Hindlimb muscle (tissue), 1 donor: ENCODE measurements at places on chromosomes 7 and 10. TPM values are rescaled to one million over a fixed set of nuclear protein-coding genes. Genes with fewer than 3 reads are reported as not detected.

Gene IGF2BP3
- polyA plus RNA-seq, result 27.5 TPM

Gene GIMAP4
- polyA plus RNA-seq, result 18.7 TPM

Gene HEPACAM2
- 0.09 TPM for polyA plus RNA-seq

Gene TMEM130
- 2.7 TPM for polyA plus RNA-seq

Gene HBP1
- 55.4 TPM for polyA plus RNA-seq

Gene SLC18A3
- polyA plus RNA-seq, result not detected

Gene CDC14C
- not detected for polyA plus RNA-seq

DNA sequence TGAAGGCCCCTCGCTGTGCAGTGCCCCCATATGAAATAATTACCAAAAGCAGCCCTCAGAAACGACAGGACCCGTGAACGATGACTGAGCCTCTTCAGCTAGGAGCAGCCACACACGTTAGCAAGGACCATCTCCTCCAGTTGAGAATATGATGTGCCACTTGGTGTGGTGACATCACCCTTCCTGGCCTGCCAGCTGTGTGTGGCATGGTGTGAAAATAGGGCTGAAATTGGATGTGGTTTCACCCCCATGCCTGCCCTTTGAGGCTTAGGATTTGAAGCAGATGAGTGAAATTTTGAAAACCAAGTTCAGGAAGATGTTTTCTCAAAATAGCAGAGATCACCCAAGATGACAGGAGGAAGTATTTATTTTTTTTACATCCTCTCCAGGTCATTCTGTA is 49.1 kb upstream of the BTBD16 start:
- no peak for DNase-seq

- no peak for DNase-seq
Measured at GRCh38 chr7:32243687-32244290, 173.6 kb upstream of the PDE1C start.

- DNase-seq, result no peak
Measured at GRCh38 chr10:75525067-75525466, 93.6 kb downstream of the LRMDA start.

DNA sequence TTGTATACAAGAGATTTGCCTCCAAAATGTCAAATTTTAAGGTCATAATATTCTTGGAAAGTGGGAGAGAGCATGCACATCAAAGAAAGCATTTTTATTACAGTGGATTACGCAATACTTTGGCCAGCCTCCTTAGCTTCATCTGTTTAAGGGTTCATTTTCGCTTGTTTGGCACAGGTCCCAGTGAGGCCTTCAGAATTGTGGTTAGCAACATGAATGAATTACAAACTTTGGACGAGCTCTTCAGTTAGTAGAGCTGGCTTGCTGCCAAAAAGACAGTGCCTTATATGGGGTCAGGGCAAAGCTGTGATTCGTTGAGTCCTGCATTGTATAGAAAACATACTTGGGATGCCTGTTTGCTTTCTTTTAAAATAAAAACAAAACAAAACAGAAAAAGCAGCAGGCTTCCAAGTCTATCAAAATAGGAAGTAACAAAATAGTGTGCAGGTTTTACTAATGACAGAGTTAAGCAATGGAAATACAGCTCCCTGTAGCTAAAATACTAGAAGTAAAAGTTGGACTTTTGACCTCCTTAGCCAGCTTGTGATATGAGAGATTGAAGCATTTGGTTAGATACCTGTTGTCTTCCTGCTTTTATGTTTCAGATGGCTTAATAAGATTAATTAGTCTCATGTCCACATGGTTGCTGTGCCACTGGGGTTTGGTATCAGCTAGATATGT is 190.8 kb downstream of the MLLT10 start:
- DNase-seq, result peak; percentile 95

GRCh38 chr10:60955957-60956425 is 12.0 kb upstream of the RHOBTB1 start:
- DNase-seq, result no peak

DNA sequence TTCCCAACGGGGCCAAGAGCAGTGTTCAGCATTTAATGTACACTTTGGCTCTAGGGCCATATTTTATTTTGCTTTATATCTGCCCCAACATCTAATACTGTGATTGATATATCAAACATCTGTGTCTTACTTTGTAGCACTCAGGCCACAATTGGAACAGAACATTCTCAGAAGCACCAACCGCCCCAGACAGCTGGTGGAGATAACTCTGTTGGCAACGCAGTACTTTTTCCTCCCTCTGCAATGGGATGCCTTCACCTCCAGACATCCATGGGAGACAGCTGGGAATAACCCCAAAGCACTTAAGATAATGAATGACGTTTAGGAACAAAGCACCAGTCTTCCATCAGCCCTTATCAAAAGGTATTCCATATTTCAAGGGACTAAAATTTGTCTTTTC is 57.4 kb downstream of the PIP4K2A start:
- DNase-seq, result no peak

DNA sequence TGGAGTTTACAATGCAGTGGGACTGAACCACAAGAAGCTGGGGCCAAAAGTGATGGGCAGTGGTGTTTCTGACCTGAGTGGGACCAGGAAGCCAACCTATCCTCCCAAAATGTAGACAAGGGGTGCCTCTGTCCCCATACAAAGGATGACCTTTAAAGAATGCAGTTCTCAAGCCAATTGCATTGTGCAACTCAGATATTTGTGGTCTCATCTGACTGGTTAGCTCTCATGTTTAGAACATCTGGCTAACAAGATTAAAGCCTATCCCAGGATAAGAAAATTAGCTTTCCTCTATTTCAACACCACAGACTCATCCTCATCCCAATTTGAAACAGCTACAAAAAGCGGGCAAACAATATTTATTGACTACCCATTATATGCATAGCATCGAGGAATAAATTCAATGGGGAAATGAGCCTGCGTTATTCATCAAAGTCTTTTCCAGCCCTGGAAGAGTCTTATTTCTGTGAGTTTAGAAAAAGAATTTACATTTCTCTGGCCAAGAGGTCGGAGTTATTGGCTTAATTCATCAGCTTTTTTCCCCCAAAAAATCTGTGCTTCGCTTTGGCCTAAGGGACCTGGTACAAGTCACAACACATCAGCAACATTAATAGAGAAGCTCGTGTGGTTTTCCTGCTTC is 26.7 kb downstream of the ELMO1 start:
- DNase-seq, result no peak

DNA sequence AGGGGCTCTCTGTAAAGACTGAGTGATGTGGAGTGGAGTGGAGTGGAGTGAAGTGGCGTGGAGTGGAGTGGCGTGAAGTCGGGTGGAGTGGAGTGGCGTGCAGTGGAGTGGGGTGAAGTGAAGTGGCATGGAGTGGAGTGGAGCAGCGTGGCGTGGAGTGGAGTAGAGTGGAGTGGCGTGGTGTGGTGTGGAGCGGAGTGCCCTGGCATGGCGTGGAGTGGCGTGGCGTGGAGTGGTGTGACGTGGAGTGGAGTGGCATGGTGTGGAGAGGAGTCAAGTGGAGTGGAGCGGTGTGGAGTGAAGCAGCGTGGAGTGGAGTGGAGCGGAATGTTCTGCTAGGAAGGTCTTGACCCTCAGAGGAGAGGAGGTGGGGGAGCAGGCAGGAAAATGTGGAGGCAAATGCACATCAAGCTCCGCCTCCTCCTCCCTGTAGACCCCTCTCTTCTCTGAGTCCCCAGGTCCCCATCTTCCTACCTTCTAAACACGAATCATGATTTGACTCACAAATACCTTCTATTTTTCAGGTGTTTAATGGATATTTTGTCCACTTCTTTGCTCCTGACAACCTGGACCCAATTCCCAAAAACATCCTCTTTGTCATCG is 19.9 kb downstream of the ITIH2 start:
- DNase-seq, result no peak

DNA sequence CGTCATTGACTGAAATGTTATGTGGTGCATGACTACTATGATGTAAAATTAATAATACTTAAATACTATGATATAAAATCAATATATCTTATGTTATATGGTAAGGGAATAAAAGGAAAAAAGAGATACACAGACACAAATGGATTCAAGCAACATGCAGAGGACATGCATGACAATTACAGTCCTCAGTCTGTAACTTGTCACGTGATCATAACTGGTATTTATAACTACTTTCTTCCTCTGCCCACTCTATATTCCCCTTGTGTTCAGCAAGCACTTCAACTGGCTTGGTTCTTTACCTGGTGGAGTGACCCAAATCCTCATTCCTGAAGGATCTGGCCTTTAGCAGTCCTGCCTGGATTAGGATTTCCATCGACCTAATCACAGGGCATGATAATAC is 104.4 kb upstream of the FAM180A start:
- no peak for DNase-seq

DNA sequence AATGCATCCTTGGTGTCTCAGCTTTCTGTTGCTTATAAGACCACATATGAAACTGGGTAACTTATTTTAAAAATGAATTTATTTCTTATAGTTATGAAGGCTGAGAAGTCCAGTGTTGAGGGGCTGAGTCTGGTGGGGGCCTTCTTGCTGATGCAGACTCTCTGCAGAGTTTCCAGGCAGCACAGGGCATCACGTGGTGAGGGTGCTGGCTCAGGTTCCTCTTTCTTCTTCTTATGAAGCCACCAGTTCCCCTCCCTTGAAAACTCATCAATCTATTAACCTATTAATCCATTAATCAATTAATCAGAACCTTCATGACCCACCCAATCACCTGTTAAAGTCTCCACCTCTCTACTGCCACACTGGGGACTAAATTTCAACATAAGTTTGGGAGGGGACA is 595.6 kb upstream of the NRP1 start:
- no peak for DNase-seq

DNA sequence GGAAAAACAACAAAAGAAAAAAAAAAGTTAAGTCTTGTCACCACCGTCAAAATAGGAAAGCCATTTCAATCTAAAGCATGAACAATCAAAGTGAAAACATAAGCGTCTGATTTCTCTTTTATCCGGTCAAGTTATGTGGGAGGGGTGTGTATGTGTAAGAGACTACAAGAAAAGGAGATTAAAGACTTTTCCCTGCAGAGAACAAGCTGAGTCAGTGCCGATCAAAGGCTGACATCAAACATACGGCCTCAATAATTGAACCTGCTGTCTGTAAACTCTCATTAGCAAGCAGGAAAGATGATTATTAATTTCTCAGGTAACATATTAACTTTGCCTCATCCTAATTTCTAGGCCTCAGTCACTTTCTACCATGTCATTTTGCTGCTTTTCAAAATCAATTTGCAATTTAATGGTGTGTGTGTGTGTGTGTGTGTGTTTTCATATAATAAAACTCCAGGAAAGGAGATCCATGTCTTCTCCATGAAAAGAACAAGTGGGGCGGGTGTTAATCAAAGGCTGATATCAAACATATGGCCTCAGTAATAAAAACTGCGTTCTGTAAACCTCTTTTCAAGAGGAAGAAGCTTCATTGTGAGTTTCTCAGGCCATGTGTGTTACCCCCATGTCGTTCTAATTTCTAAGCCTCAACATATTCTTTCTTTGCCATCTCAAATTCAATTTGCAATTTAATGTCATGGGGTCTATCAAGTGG is 649.1 kb upstream of the SORCS1 start:
- no peak for DNase-seq

DNA sequence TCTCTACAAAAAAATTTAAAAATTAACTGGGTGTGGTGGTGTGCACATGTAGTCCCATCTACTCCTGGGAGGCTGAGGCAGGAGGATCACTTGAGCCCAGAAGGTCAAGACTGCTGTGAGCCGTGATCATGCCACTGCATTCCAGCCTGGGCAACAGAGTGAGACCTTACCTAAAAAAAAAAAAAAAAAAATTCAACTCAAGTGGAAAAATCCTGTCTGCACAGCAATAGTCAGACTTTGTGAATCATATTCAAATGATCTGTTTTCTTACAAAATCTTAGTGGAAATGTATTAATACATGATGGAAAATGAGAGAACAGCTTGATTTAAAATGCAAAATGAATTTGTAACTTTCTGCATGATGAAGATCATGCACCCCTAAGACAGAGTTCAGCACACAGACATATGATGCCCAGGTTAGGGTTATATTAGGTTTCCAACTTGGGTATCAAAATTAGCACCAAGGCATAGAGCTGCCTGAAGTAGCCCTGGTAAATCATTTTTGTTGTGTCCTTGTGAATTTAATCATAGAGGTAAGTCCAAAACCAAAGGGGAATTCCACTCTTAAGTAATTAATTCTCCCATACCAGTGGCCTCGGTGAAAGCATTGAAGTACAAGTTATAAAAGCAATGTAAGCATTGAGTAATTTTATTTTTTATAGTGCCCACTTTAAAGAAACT is 93.8 kb downstream of the ADD3 start:
- no peak for DNase-seq

DNA sequence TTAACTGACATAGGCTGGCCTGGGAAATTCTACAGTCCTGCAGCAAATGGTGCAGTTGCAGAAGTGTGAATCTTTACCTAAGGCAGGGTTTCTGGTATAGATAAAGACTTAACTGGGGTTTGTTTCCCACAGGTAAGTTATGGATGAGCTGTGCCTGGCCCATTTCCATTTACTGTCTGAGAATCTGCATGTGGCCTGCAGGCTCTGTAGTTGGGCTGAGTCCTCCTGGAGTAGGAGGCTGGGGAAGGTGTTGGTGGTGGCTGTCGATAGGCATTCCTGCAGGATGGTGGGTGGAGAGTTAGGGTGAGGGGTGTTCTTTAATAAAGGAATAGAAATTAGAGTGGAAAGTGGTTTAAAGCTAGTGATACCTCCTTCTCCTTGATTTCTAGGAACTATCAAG is 193.5 kb downstream of the AUTS2 start:
- no peak for DNase-seq

DNA sequence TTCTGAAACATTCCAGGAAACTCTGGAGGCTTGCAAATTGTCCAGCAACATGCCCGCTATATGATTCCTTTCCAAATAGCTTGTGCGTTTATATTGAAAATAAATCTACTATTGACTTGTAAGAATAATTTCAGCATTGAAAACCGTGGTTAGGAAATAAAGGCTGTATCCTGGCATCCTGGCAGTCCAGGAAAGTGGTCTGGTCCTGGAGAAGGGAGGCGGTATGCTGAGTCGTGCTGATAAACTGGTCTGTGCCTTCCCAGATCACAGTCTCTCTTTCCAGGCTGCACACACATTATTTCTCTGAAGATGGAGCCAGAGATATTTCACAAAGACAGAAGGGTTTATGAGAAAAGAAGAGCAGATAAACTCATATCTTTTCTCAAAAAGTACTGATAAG is 350.1 kb upstream of the COBL start:
- DNase-seq, result no peak

DNA sequence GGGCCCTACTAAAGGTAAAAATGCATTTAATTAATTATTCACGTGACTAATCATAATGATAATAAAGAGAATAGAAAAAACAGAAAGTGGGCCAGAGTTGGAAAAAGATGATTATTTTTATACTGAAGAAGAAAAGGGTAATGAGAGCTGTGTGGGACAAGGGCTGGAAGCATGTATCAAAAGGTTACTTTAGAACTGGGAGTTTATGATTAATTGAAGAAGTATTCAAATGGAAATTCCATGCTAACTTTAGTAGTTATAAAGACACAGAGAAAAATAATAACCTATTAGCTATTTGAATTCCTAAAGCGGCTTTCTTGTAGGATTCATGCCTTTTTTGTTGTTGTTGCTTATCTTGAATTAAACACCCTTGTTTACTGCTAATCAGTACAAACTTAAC is 49.9 kb downstream of the MKX start:
- no peak for DNase-seq

- peak; percentile 61 for DNase-seq
Measured at GRCh38 chr7:20598459-20599309, 16.8 kb upstream of the ABCB5 start.

GRCh38 chr10:77716458-77717317 is 79.1 kb upstream of the KCNMA1 start:
- no peak for DNase-seq
